NCI-H187 (cell line): ENCODE measurements at places on chromosomes 13 and 19.

DNA sequence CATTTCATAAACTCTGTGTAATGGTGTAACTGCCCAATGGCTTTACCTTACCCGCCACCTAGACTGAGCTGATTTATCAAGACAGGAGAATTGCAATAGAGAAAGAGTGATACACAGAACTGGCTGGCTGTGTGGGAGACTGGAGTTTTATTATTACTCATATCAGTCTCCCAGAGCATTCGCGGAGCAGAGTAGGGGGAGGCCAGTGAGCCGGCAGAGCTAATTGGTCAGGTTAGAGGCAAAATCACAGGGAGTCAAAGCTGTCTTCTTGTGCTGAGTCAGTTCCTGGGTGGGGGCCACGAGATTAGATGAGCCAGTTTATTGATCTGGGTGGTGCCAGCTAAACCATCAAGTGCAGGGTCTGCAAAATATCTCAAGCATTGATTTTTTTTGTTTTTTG is 23.4 kb upstream of the SLITRK1 start:
- DNase-seq: no peak

DNA sequence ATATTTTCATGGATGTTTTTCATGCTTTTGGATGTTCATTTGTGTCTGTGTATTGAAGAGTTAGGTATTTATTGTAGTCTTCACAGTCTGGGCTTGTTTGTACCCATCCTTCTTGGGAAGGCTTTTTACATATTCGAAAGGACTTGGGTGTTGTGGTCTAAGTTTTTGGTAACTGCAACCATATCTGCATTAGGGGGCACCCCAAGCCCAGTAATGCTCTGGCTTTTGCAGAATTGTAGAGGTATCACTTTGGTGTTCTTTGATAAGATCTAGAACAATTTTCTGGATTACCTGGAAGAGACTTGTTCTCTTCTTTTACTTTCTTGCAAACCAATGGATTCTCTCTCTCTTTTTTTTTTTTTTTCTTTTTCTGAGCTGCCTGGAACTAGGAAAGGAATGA is 581.3 kb downstream of the DACH1 start:
- no peak for DNase-seq

DNA sequence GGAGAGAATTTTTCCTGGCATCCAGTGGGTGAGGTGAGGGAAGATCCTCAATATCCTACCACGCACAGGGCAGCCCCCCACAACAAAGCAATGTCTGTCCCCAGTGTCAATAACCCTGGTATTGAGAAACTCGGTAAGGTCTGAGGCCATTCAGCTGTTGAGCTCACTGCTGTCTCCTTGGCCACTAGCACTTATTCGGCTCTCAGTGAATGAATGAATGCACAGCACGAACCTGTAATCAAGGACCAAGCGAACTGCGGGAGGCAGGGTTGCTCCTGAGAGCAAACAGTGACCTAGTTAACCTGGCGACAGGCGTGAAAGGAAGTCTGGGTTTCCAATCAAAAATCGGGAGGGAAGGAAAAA is 640 bp downstream of the ZSCAN5A start:
- no peak for DNase-seq

DNA sequence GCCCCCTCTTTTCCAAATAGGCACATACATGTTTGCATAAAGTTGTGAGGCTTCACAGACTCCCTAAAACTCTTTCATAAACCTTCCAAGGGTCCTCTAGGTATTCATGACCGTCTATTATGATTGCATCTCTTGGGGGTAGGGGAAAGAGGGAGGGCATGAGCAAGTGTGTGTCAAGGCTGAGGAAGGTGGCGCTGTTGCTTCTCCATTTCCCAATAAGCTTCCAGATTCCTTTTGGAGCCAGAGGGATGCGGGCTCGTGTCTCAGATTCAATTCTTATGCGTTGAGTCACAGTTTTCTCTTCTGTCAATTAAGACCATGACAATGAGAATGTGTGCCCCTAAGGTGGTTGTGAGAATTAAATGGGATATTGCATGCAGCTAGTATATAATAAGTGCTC is 51.0 kb upstream of the CYP2A7 start:
- no peak for DNase-seq

DNA sequence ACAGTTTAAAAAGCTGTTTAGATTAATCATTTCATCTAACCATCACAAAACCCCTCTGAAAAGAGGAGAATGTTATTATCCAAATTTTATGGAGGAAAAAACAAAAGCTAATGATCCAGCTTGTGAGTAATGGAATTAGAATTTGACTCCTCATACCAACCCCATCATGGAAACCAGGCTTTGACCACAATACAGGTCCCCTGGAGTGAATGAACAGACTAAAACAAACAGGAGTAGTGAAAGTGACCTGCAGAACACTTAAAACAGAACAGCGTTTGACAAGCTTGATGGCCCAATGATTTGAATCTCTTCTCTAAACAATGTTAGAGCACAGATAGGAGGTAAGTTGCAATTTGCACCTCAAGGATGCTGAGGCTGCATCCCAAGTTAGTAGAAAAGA is 230.0 kb downstream of the DCT start:
- no peak for DNase-seq

DNA sequence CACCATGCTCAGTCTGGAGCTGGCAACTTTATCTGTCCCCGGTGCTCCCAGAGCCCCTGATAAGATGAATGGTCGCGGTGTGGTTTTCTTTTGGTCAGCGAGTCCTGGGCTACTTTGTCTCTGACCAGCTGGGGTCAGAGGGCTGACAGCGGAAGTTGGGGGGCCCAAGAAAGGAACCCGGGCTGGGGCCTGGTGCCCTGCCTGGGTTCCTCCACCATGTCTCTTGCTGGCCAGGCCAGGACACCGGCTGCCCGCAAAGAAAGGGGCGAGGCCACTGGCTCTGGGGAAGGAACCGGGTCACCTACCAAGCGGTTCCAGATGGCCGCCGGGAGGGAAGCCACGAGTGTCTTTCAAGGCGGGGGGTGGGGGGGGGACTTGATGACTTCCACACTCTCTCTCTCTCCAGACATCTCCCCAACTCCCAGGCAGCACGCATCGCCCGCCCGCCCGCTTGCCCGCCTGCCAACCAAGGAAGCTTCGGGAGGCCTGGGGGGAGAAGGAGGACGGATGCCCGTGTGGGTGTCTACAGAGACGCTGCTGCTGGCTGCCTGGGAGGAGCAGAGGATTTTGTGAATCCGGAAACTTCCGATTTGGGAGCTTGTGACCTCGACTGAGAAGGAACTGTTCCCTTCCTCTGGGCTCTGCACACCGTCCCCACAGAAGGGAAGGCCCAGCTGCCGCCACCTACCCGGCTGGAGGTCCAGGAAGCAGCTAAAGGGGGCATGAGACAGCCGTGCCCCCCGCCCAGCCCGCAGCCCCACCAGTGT is 1.1 kb downstream of the PIP5K1C start:
- DNase-seq: no peak

GRCh38 chr19:29260477-29261317 is 47.7 kb upstream of the UQCRFS1 start:
- DNase-seq: no peak

- DNase-seq: no peak
Observed at GRCh38 chr19:8396563-8397203, 6.5 kb downstream of the RAB11B start.

- DNase-seq: no peak
Observed at GRCh38 chr13:46119883-46120614, 15.2 kb upstream of the CPB2 start.

- no peak for DNase-seq
Observed at GRCh38 chr13:107450931-107451330, 764.4 kb downstream of the LIG4 start.

- no peak for DNase-seq
Observed at GRCh38 chr13:44795176-44795575, 194.1 kb downstream of the NUFIP1 start.

- DNase-seq: no peak
Observed at GRCh38 chr13:88097541-88097940, 426.4 kb downstream of the SLITRK5 start.

GRCh38 chr13:60162096-60162495 is 1.6 kb downstream of the DIAPH3 start:
- DNase-seq: no peak

GRCh38 chr13:60351326-60351725 is 45.7 kb upstream of the TDRD3 start:
- DNase-seq: no peak

- no peak for DNase-seq
Observed at GRCh38 chr13:50531917-50532899, 311.3 kb downstream of the DLEU7 start.

- DNase-seq: no peak
Observed at GRCh38 chr19:14516746-14517438, 1.3 kb downstream of the DNAJB1 start.

DNA sequence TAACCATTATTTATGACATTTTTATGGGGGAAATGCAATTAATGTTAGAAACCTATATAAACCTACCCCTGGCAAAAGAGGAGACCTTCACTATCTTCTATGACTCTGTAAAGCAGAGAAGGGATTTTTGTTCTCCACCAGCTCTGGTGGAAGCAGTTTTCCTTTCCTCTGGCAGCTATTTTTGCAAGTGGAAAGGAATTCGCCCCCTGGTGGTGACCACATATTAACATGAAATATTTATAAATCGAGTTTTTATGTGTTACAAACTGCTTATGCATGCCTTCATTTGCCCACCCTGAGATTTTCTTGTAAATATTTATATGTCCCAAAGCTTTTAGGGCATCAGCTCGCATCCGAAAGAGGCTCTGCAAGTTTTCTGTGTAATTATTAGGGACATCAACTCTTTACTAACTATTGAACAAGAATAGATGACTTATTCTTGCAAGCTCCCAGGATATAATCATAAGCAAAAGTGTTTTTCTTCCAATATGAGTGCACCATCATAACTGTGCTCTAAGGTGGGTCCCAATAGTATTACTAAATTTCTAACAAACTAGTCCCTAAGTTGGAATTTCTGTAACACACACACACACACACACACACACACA is 62.4 kb downstream of the SERTM1 start:
- DNase-seq: no peak

DNA sequence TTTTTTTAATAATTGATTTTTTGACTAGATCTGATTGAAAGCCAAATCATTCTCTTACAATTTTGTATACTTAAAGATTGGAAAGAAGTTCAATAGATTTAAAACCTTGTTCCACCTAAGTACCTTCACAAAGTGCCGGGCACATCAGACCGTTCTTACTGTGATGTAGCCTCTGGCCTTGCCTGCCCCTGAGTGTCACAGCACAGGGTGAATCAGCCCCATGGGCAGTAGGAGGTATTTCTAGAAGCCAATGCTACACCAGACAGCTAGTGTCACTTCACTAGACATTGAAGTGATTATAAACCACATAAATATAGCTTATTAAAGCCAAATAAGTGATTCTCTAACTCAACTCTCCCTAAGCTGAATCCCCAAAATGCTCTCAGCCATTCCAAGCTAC is 131.3 kb downstream of the LACC1 start:
- DNase-seq: no peak

- DNase-seq: no peak
Observed at GRCh38 chr13:49046519-49046918, 70.8 kb downstream of the FNDC3A start.

- no peak for DNase-seq
Observed at GRCh38 chr19:11059511-11060358, 29.5 kb upstream of the LDLR start.

DNA sequence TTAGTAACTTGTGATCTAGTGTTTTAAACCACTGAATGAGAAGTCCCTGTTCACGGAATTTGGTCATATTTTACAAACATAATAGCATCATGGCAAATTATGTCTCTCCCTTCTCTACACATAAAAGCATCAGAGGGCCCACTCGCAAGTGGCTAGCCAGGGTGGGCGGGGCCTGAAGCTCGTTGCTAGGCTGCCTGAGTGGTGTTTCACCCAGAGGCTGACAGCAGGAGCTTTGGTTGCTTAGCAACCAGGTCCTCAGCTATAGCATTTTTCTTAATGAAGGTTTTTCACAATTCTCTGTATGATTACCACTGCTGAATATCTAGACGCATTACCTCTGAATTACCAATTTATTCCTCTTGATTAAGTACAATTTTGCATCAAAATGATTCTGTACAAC is 126.5 kb downstream of the NALCN start:
- DNase-seq: peak; percentile 95

- DNase-seq: no peak
Observed at GRCh38 chr13:103471896-103472295, 405.7 kb upstream of the SLC10A2 start.

GRCh38 chr19:37304190-37304883 is 66.6 kb upstream of the ZNF527 start:
- no peak for DNase-seq

GRCh38 chr19:24059563-24060295 is 27.3 kb upstream of the ZNF254 start:
- no peak for DNase-seq
